ENCODE measurements at places on chromosomes 4 and X.

DNA sequence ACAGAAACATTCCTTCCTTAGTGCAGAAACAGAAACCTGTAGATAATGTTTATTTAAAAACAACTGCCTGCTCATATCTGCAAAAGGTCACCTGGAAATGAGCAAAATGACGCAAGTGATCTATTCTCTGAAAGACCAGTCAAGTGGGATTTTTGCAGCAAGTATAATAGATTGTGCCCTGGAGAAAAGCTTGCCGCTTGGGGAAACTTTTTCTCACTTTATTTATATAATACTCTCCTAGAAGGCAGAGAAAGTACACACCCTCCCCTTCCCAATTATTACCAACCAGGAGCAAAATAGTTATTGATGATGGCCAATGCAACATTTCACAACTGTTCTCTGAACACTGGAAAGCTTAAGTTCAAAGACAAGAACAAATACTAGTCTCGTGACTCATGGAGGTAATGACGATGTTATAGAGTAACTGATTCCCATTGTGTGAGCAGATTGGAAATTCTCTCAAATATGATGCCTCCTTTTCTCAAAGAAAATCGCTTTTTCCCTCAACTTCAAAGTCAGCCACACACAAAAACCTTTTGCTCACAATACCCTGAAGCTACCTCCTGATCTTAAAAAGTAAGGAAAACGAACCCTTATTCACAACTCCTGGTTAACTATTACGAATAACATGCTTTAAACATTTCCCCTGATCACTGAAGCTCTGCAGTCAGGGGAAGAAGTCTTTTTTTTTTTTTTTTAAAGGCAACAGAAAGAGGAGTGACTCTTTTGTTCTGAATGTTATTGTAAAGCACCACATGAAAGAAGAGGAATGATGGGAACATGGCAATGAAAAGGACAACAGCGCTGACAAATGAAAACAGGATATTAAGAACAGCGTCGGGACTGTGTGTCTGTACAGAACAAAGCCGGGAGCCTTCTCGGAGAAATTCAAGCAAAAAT, 41.0 kb downstream of the MID1 start:
- no peak for DNase-seq

DNA sequence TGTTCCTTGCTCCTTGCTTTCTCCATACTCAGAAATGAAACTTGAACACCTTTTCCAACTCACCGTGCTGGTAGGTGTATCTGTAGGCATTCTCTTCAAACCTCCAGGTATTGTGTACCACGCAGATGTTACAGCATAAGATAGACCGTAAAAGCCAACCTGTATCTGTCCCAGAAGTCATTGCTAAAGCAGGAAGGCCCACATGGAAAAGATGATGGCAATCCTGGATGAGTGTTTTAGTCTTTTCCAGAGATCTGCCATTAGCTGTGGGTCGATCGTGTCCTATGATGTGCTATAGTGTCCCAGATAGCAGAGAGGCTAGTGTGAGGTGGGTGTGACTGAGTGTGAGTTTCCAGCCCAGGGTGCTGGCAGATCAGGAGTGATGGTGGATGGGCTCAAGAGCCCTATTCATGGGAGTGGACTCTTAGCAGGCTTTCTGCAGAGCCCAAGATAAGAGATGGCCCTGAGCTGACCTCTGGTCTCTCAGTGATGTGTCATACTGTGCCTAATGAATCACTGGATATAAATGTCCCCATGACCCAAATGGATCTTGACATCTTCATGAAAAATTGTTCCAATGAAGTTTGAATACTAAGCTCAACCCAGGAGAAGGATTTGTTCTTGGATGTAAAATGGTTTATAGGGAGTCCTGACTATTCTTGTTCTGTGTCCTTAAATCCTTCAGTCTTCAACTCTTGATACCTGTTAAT, 69.1 kb upstream of the WDR1 start:
- no peak for DNase-seq

GRCh38 chr4:2041239-2042130, 17.6 kb upstream of the NAT8L start:
- DNase-seq: peak; percentile 92

DNA sequence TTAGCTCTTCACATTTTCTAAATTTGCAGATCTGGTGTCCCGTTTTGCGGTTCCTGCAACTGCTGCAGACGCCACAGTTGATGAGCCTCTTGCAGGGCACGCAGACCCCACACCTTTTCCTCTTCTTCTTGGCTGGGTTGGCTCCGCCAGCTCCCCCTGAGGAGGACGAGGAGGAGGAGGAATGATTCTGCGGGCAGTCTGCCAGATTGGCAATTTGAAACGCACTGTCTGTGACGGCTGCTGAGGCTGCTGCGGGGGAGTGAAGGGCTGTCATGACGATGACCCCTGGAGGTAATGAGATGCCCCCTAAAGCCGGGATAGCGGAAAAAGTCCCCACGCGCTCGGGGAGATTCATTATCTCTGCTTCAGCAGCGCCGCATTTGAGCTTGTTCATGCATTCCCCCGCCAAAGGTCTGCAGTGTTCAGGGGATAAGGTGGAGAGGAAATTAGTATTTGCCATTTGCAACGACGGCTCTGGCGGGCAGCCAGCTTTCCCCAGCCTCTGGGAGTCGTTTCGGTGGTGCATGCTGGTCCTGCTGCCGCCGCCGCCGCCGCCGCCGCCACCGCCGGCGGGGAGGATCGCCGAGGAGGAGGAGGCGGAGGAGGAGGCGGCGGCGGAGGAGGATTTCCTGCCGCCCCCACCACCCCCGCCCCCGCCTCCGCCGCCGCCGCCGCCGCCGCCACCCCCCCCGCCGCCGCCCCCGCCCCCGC, 3.8 kb downstream of the CXXC4 start:
- peak; percentile 88 for DNase-seq

DNA sequence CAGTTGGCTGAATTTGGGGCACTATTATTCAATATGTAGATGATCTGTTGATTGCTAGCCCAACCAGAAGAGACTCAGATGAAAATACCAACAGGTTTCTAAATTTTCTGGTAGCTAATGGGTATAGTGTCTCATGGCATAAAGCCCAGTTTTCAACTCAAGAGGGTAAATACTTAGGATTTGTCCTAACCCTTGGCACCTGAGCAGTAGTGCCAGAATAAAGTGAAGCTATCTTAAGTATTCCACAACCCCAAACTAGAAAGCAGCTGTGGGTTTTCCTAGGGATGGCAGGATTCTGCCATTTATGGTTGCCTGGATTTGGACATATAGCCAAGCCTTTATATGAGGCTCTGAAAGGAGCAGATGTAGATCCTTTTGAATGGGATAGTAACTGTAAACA, 119.0 kb downstream of the AGTR2 start:
- no peak for DNase-seq

DNA sequence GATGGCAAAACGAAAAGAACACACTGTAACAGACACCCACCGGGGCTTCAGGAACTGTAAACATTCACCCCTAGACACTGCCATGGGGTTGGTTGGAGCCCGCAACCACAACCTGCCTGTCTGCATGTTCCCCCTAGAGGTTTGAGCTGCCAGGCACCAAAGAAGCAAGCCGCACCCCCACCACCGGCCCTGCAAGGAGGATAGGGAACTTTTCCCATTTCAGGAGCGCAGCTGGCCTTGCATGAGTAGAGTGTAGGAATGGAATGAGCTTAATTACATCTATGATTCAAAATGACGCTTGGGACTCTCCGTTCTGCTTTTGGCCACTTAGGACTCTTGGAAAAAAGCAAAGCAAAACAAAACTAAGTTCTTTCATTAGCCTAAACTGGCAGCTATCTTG, 243.6 kb upstream of the CTSO start:
- no peak for DNase-seq
